D341Med (cell line): ENCODE measurements at places on chromosomes 3 and 15.

GRCh38 chr3:187295316-187296034 is 3.9 kb upstream of the MASP1 start:
- DNase-seq = no peak

DNA sequence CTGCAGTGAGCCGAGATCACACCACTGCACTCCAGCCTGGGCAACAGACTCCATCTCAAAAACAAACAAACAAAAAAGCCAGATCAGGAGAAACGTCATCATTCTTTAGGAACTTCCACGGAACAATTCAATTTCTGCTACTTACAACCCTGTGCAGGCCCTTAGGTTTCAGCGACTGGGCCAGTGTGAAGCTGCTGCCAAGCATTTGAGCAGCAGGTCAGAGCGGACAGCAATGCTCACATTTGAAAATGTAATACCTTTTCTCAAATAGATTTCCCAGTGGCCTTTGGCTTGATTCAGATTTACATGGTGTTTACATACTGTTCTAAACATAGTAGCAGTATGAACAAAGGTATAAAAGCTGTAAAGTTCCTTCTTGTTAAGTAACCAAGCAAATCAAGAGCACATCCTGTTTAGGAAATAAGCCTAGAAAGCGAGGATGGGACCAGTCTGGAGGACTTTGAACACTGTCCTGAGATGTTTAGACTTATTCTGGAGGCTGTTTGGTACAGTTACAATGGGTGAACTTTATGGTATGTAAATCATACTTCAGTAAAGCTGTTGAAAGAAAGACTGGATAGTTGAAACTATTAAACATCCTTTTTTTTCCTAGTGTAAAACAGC is 141.2 kb downstream of the HCN4 start:
- no peak for DNase-seq

GRCh38 chr3:23601091-23601822 is 204.5 kb upstream of the UBE2E1 start:
- no peak for DNase-seq

DNA sequence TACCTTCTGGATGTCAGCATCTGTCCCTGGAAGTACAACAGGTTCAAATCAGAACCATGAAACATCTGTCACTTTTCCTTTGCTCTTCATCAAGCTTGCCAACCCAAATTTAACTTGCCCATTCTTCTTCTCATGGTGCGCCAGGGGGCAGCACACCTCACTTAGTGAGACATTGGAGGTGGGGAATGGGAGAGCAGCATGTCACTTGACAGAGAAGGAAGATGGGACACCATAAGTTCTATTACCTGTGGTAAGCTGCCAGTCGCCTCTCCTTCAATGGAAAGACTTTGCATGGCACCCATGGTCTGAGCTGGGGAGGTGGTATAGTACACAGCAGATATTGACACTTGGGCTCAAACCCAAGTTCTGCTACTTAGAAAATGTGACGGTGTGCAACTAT is 2.9 kb downstream of the SCN5A start:
- peak; percentile 33 for DNase-seq

GRCh38 chr3:179868715-179869114 is 168.0 kb downstream of the PEX5L start:
- no peak for DNase-seq

GRCh38 chr3:80338366-80338765 is 570.6 kb upstream of the ROBO1 start:
- no peak for DNase-seq

GRCh38 chr3:28050885-28051284 is 190.5 kb upstream of the CMC1 start:
- no peak for DNase-seq

DNA sequence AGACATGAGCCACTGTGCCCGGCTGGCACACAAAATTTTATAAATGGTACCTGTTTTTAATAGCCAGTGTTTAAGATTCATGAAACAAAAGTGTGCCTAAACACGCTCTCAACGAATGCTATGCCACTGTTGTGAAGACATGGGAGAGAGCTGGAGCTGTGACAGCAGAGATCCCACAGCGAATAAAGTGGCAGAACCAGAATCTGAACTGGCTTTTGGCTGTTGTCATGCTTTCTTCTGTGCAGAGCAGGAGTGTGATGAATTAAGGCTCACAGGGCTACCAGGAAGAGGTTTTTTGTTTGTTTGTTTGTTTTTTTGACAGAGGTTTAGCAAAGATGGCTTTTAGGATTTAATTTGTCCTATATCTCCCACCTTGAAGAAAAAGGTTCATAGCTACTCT is 14.5 kb downstream of the PTPRG start:
- DNase-seq = no peak

DNA sequence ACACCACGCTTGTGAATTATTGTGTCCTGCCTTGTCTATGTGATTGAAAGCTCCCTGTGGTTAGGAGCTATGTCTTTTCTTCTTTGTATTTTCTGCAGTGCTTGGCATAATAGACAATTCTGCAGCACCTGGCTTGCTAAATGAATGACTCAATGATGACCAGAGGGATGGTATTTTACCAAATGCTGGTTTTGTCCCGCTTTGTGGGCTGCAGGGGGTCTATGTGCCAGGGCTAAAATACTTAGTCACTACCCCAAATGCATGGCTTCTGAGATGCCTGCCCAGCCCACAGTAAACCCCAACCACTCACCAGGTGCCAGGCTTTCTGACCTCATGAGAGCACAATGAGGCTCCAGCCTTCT is 50.9 kb downstream of the BOC start:
- no peak for DNase-seq

- no peak for DNase-seq
These were observed 21.5 kb upstream of the MAN2C1 start for GRCh38 chr15:75389791-75390382.

GRCh38 chr15:69015591-69015990 is 1.1 kb downstream of the NOX5 start:
- DNase-seq = no peak

DNA sequence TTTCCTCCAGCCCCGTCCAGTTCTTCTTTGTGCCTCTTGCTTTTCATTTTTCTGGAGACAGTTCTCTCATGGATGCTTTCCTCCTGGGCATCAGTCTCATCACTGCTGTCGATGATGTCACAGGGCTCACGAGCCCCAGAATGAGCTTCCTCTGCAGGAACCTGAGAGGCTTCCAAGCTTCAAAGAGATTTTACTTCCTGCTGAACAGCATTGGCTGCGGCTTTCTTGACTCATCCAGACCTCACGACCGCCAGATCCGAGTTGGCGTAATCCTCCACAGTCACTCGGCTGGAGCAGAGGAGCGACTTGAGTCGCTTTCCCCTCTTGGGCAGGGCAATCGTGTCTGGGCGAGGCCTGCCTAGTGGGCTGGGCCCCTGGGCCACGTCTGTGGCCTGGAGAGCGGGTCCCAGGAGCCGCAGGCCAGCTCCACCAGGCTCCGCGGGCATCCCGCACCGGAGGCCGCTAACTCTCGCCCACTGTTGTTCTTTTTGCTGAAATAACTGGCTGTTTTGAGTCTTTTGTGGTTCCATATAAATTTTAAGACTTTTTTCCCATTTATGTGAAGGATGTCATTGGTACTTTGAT is 20.8 kb upstream of the FAN1 start:
- no peak for DNase-seq

DNA sequence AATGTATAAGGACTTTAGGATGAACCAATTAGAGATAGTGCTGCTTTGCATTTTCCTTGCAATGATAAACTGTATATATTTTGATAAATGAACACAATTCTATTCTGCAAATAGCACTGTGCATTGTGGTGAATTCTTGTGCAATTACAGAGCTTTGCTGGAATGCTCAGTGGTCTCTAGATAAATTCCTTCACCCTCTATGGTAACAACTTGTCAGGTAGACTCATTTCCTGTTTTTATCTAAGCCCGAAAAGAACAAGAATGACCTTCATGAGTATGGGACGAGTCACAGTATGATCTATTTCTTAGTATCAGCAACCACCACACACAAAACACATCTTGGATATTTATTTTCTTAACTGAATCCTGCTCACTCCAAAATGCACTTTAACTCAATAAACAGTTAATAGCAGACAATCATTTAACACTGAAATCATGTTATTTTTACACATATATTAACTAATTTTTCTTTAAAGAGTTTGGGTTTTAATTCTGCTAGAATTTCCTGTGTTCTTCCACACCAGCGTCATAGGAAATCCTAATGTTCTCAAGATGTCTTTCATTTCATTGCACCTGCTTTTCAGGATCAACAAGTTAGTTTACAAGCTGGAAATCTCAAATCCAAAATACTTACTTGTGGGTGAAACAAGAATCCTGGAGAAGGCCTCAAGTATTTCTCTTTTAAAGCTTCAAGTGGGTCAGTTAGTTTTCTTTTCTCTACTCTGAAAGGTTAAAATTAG is 551.2 kb downstream of the MECOM start:
- DNase-seq = no peak

DNA sequence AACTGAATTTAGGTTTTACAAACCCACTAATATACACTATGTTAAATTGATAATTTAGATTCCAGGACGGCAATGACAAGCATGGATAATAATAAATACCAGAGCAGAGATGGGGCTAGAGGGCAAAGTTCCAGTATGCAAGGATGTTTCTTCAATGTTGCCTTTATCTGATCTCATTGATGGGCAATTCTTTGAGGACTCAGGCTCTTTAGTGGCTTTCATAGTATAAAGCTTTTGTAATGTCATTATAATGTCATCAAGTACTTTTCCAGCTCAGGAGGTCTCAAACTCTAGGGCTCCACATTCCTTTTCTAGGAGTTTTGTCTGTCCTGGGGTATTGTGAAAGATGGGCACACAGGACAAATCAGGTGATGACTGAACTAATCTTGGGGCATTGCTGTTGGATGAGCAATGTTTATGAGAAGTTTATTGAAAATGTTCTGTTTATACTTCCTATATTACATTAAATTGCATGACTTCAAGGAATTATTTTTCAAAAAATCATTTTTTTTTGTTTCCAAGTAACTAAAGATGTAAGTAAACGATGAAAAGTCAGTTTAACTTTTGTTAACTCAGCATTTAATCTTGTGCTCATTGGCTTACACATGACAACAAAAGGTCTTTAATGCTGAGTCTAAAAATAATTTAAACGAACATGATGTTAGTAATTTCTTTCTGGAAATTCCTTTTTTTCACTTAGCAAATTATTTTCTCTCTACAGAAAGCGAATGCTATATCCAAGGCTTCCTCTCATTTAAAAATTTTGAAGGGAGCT is 116.4 kb downstream of the OXSM start:
- no peak for DNase-seq

- DNase-seq = peak; percentile 53
These were observed 27.8 kb upstream of the ITPKA start for GRCh38 chr15:41465822-41466421.

DNA sequence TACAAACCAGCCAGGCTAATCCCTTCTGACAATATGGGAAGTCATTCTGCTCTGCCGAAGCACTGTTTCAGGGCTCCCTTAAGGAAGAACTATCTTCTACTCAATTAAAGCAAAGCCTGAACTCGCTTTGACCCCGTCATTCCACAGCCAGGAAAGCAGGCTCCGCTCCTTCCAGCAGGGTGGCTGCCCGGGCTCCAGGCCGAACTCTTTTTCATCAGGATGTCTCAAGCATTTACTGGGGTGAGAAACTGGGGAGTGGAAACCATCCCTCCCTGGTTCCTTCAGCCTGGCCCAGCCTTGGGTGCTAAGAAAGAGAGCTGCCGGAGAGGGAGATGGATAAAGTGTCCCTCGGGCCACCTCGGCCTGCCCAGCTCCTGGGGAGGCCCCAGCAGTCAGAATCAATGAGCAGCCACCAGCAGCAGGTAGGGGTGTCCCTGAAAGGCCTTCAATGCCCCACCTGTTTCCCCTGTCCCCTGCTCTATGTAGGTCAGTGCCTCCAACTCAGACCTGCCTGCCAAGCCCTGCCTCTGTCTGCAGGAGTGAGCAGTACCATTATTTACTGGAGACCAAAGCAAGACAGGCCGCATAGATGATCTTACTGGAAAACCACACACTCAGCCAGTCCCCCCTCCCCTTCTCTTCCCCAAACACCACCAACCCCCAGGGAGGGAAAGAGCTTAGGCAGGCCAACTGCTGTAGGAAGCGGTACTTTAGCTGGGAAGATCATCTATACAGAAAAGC is 225.6 kb upstream of the TLE3 start:
- DNase-seq = peak; percentile 85

DNA sequence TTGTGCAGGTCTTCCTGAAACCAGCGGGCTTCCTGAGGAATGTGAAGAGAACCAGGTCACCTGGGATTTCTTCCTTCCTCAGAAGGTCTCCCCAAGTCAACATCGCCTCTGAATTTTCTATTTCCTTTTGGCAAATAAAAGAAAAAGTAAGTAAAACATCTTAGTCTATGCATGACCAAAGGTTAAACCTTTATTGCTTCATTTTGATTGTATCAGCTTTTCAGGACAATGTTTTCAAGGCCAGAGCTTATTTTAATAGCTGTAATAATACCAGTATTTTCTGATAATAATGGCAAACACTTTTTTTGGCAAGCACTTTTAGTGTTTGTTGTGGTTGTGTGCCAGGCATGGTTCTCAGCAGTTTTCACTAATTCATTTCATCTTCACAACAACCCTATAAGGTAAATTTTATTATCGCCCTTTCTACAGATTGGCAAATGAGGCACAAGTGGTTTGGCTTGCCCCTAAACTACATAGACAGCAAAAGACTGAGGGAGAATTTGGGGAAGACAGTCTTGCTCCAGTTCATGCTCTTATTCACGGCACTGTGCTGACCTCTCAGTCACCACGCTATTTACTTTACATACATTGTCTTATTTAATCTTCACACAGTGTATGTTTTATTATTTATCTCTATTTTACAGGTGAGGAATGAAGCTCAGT is 110.4 kb downstream of the RPL22L1 start:
- no peak for DNase-seq

DNA sequence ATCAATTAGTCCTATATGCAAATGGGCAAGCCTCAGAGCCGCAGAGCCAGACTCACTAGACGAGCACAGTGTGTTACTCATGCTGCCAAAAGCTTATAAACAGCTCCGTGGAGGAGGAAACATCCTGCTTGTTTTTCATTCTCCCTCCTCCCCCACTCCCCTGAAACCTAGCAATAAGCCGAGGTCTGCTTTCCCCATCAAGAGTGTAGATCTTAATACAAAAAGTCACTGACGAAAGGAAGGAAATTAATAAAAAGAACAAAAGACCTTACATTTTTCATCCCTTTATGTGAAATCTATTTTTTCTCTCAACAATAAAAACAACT is 88.5 kb downstream of the XXYLT1 start:
- DNase-seq = no peak

DNA sequence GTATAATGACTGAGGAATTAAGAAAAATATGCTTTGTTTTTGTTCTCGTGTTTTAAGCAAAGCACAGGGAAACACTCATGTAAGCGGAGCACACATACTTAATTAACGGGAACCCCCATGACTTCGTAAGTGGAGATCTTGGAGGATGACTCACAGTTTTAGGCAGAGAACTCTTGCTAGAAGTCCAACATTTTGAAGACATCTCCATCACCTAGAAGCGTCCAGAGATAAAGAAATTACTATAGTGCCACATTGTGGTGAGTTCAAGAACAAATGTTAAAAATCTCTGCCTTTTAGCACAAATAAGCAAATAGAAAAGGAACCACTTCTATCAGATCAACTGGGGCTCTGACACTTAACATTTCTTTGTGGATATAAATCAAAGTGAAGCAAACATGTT is 194.1 kb upstream of the ARHGEF26 start:
- DNase-seq = no peak
